A549 treated with AZD2906 at 1 μM for 4 hours (cell line): ENCODE measurements at places on chromosomes 1 and 21. TPM values are rescaled to one million over a fixed set of nuclear protein-coding genes. Genes with fewer than 3 reads are reported as not detected.

Gene IGSF21
- total RNA-seq: not detected in 5 replicates

Gene EDN2
- 35.9 to 53.7 TPM (median 46.3 TPM) in 5 replicates for total RNA-seq

Gene PCSK9
- 2.0 to 3.3 TPM (median 2.7 TPM) in 5 replicates for total RNA-seq

Gene NTNG1
- total RNA-seq: not detected in 5 replicates

Gene DIPK1A
- 6.7 to 10.0 TPM (median 8.8 TPM) in 5 replicates for total RNA-seq

Gene LRRN2
- 11.3 to 13.5 TPM (median 11.7 TPM) in 5 replicates for total RNA-seq

Gene CNKSR1
- total RNA-seq: 0.04 to 0.39 TPM (median 0.31 TPM) in 5 replicates

Gene GUCA2B
- 0.20 to 0.49 TPM (median 0.37 TPM) in 5 replicates for total RNA-seq

Gene GRIK3
- total RNA-seq: not detected in 5 replicates

Gene DNASE2B
- 0.06 TPM in 1 of 5 replicates, not detected in the others for total RNA-seq
